PC-9 (cell line): ENCODE measurements at places on chromosomes 3 and 15. TPM values are rescaled to one million over a fixed set of nuclear protein-coding genes. Genes with fewer than 3 reads are reported as not detected.

Gene SPATA12
- 0.43 and 0.57 TPM in 2 replicates for total RNA-seq

Gene DNASE1L3
- not detected in 2 replicates for total RNA-seq

Gene RGMA
- total RNA-seq: 3.3 and 3.6 TPM in 2 replicates

Gene PLSCR5
- total RNA-seq: not detected in 2 replicates

DNA sequence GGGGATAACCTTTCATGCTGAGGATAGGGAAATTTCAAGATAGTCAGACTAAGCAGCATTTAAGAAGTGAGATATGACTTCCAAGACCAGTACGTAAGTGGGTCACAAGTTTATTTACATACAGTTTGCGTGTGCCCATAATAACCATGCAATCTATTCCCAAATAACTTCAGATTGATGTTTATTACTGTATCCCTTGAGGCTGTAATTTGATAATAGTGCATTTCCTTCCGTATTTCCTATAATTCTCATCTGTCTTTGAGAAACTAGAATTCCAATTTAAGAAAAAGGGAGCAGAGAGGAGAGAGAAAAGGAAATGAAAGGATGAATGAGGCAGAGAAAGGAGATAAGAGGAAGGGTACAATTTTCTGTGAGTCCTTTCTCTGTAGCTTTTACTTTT, 1073.1 kb downstream of the EPHA3 start:
- no peak overlapping the region for H3K4me3 ChIP-seq
- H3K4me1 ChIP-seq: no peaks in the 10 kb centered on the region
- no peaks in the 10 kb centered on the region for H3K27me3 ChIP-seq
- H3K36me3 ChIP-seq: no peaks in the 10 kb centered on the region
- no peak overlapping the region for H3K27ac ChIP-seq

- no peaks in the 10 kb centered on the region for H3K27me3 ChIP-seq
- peaks cover 15% of the 10 kb centered on the region; the same call in 1 of the 2 replicates for H3K36me3 ChIP-seq
- peak overlapping the region; percentile 85 for H3K27ac ChIP-seq
- H3K4me3 ChIP-seq: peak overlapping the region; percentile 83
- no peak for DNase-seq
These were observed 955 bp downstream of the CDCP1 start for GRCh38 chr3:45145223-45145622.

Gene RETNLB
- total RNA-seq: not detected in 2 replicates

DNA sequence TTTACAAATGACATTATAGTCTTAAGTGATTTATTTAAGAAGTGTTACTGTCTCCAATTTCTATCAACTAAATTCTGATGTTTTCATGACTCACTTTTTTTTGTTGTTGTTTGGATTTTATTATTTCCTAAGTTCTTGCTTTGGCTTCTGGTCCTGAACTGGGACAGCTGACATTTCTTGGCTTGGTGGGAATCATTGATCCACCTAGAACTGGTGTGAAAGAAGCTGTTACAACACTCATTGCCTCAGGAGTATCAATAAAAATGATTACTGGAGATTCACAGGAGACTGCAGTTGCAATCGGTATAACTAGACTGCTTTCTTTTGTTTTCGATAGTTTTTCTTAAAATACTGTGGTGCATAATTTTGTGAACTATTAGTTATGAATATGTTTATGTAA, 47.5 kb downstream of the ASTE1 start:
- no peaks in the 10 kb centered on the region; the same call in 1 of the 2 replicates for H3K36me3 ChIP-seq
- H3K4me1 ChIP-seq: no peaks in the 10 kb centered on the region
- no peak overlapping the region for H3K27ac ChIP-seq
- no peak overlapping the region for H3K4me3 ChIP-seq
- no peaks in the 10 kb centered on the region for H3K27me3 ChIP-seq

DNA sequence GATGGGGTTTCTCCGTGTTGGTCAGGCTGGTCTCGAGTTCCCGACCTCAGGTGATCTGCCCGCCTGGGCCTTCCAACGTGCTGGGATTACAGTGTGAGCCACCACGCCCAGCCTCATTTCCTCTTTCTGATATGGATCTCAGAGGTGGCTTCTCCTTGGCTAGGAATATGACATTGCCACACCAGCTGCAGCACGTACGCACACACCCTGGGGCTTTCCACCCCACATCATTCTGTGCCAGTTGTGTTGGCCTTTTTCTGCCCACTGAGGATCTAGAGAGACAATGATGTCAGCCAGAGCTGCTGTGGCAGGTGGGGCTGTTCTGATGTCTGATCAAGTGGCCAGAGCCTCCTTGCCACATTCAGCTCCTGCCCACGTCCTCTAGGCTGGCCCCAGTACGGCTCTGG, 29.0 kb downstream of the TMEM45A start:
- no peak overlapping the region for H3K4me3 ChIP-seq
- H3K36me3 ChIP-seq: no peaks in the 10 kb centered on the region

GRCh38 chr3:101803173-101803782, 24.3 kb downstream of the NXPE3 start:
- H3K27me3 ChIP-seq: no peaks in the 10 kb centered on the region
- H3K27ac ChIP-seq: no peak overlapping the region
- no peaks in the 10 kb centered on the region for H3K4me1 ChIP-seq
- peak; percentile 68 for DNase-seq
- H3K36me3 ChIP-seq: no peaks in the 10 kb centered on the region

Gene CD276
- 82.6 and 91.1 TPM in 2 replicates for total RNA-seq

GRCh38 chr15:39135989-39136388, 444.9 kb upstream of the THBS1 start:
- H3K27me3 ChIP-seq: no peaks in the 10 kb centered on the region
- no peaks in the 10 kb centered on the region for H3K36me3 ChIP-seq
- DNase-seq: no peak
- peaks cover 63% of the 10 kb centered on the region for H3K4me1 ChIP-seq

DNA sequence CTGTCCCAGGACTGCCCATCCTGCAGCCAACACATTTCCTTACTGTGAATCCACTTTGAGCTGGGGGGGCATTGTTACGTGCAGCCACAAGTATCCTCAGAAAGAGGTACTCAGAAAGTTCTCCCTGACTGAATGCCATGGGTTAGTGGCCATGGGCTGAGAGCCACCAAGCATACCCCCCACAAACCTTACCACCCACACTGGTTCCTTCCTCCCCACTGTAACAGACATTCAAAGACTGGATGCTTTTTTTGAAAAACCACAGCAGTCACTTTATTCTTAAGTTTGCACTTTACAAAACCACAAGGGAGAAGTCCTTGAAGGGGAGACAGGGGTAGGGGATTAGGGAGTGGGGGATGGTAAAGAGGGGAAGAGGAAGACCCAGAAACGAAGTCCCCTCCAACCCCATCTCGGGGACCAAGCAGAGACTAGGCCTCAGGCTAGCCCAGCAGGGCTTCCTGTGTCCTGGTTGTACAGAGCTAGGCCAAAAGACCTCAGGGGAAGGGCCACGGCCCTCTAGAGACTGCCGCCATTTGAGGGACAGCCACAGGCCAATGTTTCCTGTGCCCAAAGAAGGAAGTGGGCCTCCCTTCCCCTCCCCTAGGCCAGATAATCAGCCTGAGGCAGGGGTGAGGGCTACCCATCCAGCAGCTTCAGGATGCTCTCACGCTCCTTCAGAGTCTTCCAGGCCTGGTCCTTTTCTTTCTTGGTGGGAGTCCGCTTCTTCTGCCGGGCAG, 10.1 kb upstream of the CAMK1 start:
- no peaks in the 10 kb centered on the region for H3K36me3 ChIP-seq
- no peaks in the 10 kb centered on the region for H3K27me3 ChIP-seq
- H3K4me1 ChIP-seq: no peaks in the 10 kb centered on the region

DNA sequence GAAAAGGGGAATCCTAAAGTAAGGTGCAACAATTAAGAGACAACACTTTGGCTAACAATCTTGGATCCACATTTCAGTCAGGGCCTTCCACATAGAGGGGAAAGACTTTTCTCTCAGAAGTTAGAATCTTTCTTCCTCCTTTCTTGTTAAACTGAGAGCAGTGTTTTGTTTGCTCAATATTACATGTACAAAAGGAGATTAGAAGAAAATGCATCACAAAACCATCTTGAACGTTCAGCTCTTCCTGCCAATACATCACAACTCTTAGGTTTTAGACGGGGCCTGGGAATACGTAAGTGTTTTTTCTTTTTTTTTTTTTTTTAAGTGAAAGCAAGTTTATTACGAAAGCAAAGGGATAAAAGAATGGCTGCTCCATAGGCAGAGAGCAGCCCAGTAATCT, 39.1 kb downstream of the MAP2K1 start:
- no peaks in the 10 kb centered on the region for H3K36me3 ChIP-seq
- DNase-seq: no peak
- H3K4me3 ChIP-seq: no peak overlapping the region
- no peaks in the 10 kb centered on the region for H3K4me1 ChIP-seq
- no peak overlapping the region for H3K27ac ChIP-seq
- no peaks in the 10 kb centered on the region for H3K27me3 ChIP-seq

- no peak overlapping the region for H3K27ac ChIP-seq
- H3K36me3 ChIP-seq: no peaks in the 10 kb centered on the region
- H3K4me3 ChIP-seq: no peak overlapping the region
- 0 out of 2 replicates have a peak, but pooled peaks cover 5% of the 10 kb centered on the region for H3K4me1 ChIP-seq
- H3K27me3 ChIP-seq: no peaks in the 10 kb centered on the region
These were observed 12.8 kb downstream of the MYL3 start for GRCh38 chr3:46850468-46850779.

- H3K36me3 ChIP-seq: peaks cover 16% of the 10 kb centered on the region
- no peaks in the 10 kb centered on the region for H3K27me3 ChIP-seq
- H3K4me1 ChIP-seq: no peaks in the 10 kb centered on the region
- no peak for DNase-seq
These were observed 20.3 kb downstream of the FXR1 start for GRCh38 chr3:180932819-180933218.

DNA sequence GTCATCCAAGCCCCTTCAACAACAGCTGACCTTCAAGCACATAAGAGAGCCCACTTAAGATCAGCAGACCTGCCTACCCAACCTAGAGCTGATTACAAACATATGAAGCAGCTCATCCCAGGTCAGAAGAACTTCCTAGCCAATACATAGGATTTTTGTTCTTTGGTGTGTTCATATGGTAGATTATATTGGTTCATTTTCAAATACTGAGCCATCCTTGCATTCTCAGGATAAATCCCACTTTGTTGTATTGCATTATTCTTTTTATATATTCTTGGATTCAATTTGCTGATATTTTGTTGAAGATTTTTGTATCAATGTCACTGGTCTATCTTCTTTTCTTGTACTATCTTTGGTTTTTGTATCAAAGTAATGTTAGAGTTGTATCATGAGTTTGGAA, 107.3 kb upstream of the STT3B start:
- no peaks in the 10 kb centered on the region for H3K27me3 ChIP-seq
- no peak overlapping the region for H3K4me3 ChIP-seq
- H3K4me1 ChIP-seq: no peaks in the 10 kb centered on the region
- no peaks in the 10 kb centered on the region for H3K36me3 ChIP-seq
- DNase-seq: no peak

GRCh38 chr3:189862385-189862998, 231.3 kb downstream of the TP63 start:
- H3K27ac ChIP-seq: no peak overlapping the region
- no peaks in the 10 kb centered on the region for H3K36me3 ChIP-seq
- H3K27me3 ChIP-seq: no peaks in the 10 kb centered on the region
- no peak for DNase-seq
- H3K4me3 ChIP-seq: no peak overlapping the region

GRCh38 chr3:159887168-159887567, 101.5 kb upstream of the IL12A start:
- H3K36me3 ChIP-seq: 0 out of 2 replicates have a peak, but pooled peaks cover 4% of the 10 kb centered on the region
- no peak for DNase-seq
- H3K27ac ChIP-seq: no peak overlapping the region
- no peak overlapping the region for H3K4me3 ChIP-seq
- H3K4me1 ChIP-seq: no peaks in the 10 kb centered on the region

GRCh38 chr3:81985996-81986723, 224.7 kb upstream of the GBE1 start:
- H3K27ac ChIP-seq: peak overlapping the region; percentile 60
- H3K27me3 ChIP-seq: no peaks in the 10 kb centered on the region
- H3K4me3 ChIP-seq: peak overlapping the region; percentile 55
- no peaks in the 10 kb centered on the region for H3K4me1 ChIP-seq
- H3K36me3 ChIP-seq: no peaks in the 10 kb centered on the region

Gene CYP8B1
- total RNA-seq: not detected in 2 replicates

- H3K36me3 ChIP-seq: no peaks in the 10 kb centered on the region
- no peak overlapping the region for H3K27ac ChIP-seq
- no peaks in the 10 kb centered on the region for H3K4me1 ChIP-seq
- H3K4me3 ChIP-seq: no peak overlapping the region
- no peak for DNase-seq
These were observed 512.7 kb downstream of the FOXP1 start for GRCh38 chr3:71070497-71071463.

DNA sequence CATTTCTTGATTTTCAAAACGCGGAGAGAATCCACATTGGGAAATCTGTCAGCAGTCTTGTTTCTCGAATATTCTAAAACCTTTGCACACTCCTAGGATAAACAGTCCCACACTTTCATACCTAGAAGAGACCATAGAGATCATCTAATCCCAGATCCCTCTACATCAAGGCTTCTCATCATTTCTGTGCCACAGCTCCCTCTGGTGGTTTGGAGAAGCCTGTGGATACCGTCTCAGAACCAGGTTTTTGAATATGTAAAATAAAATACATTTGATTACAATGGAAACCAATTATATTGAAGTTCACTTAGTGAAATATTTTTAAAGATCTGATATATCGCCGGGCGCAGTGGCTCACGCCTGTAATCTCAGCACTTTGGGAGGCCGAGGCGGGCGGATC, 211.9 kb upstream of the GOLGA6L4 start:
- no peak overlapping the region for H3K4me3 ChIP-seq
- no peaks in the 10 kb centered on the region for H3K4me1 ChIP-seq
- DNase-seq: peak; percentile 6
- no peaks in the 10 kb centered on the region for H3K36me3 ChIP-seq
- H3K27me3 ChIP-seq: no peaks in the 10 kb centered on the region
- no peak overlapping the region for H3K27ac ChIP-seq

- no peaks in the 10 kb centered on the region for H3K27me3 ChIP-seq
- H3K4me1 ChIP-seq: no peaks in the 10 kb centered on the region
- DNase-seq: no peak
- H3K27ac ChIP-seq: no peak overlapping the region
- H3K4me3 ChIP-seq: no peak overlapping the region
- H3K36me3 ChIP-seq: no peaks in the 10 kb centered on the region
These were observed 712.3 kb upstream of the LMCD1 start for GRCh38 chr3:7789324-7789723.
